ENCODE measurements at places on chromosomes 7 and 10.

- DNase-seq = no peak
Observed at GRCh38 chr10:8310930-8311329, 256.4 kb downstream of the GATA3 start.

DNA sequence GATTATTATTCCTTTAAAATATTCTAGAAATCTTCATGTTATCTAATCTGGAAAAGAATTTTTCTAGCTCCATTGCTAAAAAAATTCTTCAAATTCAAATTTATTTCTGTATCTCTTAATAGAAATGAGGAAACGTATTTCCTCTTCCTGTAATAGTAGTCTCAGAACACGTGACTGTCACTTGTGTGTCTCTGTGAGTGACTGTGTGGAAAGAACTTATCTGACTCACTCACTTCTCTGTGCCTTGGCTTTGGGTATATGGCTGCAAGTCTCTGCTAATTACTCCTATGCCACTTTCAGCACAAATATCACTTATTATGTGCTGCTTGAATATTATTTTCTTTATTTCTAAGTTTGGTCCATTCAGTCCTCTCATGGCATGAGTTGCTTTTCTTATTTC is 132.7 kb downstream of the CNTNAP2 start:
- no peak for DNase-seq

GRCh38 chr7:94295850-94296249 is 98.8 kb upstream of the COL1A2 start:
- peak; percentile 87 for DNase-seq

GRCh38 chr7:92782236-92782635 is 54.1 kb downstream of the CDK6 start:
- peak; percentile 53 for DNase-seq

- peak; percentile 89 for DNase-seq
Observed at GRCh38 chr7:27143023-27143949, at the start of gene HOXA5. Gene HOXA5 (minus strand): TSS chr7:27143681. CDS start chr7:27143607, 74 bp downstream.

GRCh38 chr10:118635674-118636402 is 40.4 kb upstream of the PRLHR start:
- no peak for DNase-seq

DNA sequence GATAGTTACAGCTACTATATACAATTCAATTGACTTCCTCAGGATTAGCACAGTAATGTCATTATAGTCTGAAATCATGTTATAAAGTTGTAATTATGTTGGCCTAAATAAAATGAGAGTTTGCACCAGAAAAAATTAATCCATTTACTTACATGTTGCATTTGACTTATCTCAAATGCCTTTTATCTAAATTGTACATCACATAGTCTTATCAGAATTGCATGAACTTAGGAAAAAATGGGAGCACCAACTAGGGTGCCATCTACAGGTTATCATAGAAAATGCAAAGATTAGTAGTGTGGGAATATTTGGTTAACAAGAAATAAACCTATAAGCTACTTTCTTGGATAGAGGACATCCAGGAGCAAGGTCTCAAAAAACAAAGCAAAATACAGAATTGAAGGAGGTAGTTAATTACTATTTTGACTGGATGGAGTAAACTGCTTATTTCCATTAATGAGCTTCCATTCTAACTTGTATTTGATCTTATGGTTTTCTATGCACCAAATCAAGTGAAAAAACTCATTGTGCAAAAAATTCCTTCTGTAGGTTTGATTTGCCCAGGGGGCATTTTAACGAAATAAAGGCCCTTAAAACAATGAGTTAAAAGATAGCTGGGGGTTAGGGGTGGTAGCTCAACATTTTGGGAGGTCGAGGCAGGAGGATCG is 60.0 kb upstream of the ORC5 start:
- peak; percentile 17 for DNase-seq

DNA sequence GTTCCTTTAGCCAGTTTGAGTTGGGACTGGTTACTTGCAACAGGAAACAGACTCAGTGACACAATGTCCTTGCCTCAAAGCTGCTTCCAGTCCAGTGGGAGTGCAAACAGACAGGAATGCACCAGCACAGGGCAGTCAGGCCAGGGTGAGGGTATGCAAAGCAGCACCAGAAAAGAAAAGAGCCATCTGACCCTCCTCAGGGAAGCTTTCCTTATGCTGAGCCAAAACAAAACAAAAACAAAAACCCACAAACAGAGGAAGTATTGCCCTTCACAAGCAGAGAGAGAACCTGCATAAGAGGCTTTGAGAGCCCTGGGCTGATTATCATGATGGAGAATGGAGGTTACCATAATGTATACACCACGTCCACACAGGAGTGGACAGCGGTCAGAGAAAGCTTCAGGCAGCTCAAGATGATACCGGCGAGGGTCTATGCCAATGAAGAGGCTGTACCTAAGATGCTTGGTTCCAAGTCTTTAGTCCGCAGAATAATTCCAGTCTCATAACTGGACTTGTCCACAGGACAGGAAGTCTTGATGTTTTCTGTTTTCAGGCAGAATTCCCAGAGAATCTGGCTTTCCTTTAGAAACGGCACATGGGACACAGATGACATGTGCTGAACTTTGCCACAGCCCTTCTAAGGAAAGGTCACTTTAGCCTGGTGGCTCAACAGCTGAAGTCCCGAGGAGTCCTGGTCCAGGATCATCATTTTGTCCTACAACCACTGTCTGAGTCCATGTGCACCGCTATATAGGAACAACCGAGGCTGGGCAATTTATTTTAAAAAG is 263.3 kb downstream of the TNS3 start:
- no peak for DNase-seq

DNA sequence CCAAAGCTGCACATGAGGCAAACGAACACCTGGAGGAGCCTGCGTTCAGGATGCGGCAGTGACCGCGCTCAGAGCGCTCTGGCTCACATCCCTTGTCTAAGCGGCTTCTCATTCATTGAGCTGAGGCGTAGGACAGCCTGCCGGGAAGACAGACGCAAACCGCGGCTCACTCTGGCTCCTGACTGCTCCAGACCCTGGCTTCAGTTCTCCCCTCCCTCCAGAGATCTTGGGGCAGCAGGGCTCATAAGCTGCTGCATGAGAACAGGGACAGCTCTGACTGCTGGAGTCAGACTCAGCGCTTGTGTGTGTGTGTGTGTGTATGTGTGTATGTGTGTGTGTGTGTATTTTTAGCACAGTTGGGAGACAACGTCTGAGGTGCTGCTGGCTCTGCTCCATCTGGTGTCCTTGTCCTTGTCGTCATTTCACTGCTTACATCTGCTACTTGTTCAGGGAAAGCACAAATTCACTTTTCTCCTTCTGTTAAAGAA is 15.8 kb upstream of the LYZL2 start:
- peak; percentile 1 for DNase-seq

All from M059J (cell line).